Omental fat pad (tissue), 4 donors: ENCODE measurements at places on chromosomes 7 and 10.

DNA sequence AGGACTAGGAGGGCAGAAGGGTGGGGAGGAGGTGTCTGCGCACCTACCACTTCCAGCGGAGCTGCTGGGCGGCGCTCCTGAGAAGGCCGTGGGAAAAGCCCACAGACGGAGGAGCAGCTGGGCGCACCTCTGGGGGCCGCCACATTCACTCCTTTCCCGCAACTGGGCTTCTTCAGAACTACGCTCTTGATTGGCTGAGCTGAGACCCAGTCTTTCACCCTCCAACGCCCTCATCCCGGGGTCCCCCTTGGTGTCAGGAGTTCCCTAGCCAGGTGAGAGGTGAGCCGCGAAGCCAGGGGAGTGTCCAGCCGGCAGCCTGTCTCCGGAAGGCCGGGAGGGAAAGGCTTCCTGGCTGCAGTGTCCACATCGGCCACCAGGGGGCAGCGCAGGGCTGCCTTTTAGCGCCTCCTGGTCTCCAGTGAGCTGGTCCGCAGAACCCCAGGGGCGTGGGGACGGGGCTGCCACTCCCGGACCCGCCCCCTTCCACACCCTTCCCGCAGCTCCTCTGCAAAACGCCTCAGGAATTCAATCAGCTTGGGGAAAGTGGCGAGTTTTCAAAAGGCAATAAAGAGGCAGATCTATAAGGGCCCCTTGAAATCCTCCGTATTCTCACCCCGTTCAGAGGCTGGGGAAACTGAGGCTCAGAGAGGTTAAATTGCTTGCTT lies 98.8 kb downstream of the CHST15 start:
- peak; percentile 82 for DNase-seq

DNA sequence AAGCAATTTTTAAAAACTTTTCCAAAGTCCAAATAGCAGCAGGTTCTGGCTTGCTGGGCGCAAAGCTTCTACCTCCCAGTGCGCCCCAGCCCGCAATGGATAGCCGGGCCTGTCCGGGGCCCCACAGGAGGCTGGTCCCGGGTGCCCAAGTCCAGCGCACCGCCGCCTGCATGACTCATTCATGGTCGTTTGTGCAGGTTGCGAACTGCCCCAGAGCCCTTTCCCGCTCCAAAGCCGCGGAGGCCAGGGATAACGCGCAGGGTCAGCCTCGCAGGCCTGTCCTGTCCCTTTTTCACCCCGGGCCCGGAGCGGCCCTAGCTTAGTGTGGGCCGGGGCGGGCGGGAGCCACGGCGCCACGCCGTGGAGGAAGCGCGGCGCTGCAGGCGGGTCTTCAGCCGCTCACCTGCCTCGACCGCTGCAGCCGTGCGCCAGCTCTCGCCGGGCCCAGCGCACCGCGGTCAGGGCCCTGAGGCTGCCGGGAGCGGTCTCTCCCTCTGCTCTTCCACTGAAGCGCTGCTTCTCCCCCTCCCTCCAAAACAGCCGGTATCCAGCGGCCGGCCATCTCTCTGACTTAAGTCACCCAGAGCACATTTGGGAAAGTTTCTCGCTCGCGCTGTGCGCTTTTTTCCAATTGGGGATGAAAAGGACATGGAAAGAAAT lies 1.7 kb upstream of the EGR2 start:
- DNase-seq = peak; percentile 27

GRCh38 chr10:3077940-3078630 lies 10.7 kb downstream of the PFKP start:
- no peak for DNase-seq

DNA sequence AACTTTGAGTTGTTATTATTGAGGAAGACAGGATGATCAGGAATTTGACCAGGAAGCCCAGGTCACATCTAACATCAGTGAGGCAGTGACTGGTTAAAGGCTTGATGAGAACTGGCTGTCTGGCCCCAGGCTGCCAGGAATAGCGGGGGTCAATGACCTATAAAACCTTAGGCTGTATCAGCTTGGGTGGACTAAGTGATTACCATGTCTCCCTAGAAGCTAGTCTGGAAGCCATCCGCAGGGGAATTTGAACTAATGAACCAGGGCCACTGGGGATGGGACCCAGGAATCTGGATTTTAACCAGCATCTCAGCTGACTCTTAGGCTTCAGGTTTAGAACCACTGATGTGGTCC lies 56.6 kb downstream of the BPGM start:
- no peak for DNase-seq

GRCh38 chr7:126411032-126411820 lies 841.5 kb downstream of the GRM8 start:
- no peak for DNase-seq

DNA sequence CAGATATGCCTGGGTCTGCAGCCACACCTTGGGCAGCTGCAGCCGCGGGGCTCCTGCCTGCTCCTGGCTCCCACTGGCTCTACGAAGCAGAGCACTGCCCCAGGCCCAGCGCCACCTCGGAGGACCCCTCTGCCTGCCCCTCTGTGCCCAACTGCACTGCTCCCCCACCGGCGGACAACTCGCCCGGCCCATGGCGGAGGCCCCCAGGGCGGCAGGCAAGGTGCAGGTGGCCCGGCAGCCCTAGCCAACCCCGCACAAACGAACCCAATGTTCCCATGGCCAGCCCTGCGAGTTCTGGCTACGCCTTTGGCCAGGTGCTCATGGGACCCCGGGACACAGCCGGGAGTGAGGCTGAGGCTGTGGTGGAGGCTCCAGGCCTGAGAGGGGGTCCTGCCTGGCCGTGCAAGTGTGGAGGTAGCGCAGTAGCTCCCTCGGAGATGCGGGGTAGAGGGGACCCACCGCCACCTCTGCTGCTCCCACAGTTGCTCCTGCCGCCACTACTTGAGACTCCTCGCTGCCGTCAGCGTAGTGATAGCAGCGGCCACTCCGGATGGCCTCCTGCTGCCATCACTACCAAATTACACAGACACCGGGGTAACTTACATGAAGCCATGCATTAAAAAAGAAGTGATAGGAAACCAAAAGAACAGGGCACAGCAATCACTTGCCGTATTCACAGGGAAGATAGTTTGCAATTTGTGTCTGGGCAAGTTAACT lies 97.3 kb upstream of the SP4 start:
- DNase-seq = no peak

- DNase-seq = no peak
These were observed 7.5 kb upstream of the SND1 start for GRCh38 chr7:127644484-127644883.

DNA sequence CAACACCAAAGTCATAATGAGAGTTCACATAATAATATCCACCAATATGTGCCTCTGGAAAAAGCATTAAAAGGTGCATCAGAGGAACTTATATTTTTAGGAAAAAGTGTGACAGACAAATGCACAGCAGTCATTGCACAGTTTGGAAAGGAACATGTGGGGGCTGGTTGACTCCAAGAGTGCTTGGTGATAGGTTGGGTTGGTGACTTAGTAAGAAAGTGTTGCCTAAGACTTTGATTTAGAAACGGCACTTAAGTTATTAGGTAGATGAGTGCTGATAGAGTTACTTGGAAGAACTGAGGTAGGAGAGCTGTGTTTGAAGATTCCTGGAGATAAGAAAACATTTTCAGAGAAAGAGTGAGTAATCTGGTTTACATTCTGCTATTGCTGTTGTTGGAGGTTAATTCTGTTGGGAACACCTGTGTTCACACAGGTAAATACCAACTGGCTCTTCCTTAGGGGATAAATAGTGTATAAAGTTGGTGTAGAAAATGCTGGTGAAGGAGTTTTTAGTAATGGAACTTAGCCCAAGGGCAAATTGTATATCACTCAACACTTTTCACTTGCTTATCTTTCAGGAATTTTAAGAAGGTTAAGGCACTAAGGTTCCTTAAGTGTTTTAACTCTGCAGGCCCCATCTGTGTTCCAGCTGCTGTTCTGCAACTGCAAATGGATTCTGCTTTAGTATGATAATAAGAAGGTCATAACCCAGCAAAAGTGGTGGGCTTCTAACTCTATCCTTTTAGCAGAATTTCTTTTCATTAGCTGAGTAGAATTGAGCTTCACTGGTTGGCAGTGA lies 196.1 kb downstream of the NSUN6 start:
- no peak for DNase-seq

- DNase-seq = no peak
These were observed 105.8 kb downstream of the EXOC4 start for GRCh38 chr7:133358708-133359107.

DNA sequence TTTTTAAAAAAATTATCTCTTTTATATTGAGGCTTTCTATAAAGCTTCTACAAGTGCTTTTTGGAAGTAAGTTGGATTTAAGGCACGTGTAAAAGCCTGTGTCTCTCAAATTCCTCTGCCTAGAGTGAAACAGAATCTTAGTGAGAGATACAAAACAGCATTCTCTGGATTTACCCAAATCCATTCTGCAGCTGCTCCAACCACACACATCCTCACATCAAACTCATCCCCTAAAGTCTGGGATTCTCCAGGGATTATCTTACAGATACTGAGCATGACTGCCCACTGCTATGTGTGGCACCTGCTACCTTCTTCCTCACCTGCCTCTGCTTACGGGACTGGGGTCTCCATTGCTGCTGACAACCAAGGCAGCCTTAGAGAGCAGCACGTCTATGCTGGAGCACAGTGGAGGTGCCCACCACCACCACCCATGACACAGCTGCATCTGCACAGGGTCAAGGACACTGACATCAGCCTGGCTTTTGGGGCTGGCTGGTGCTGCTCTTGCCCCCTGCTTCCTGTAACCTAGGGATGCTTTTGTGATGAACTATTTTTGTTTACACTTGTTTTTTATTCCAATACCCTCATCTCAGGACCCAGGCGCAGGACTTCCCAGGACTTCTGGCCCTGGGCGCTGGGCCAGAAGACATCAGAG lies 139.2 kb upstream of the NAMPT start:
- DNase-seq = no peak

- DNase-seq = no peak
These were observed 40.2 kb upstream of the SYPL1 start for GRCh38 chr7:106152313-106152665.

DNA sequence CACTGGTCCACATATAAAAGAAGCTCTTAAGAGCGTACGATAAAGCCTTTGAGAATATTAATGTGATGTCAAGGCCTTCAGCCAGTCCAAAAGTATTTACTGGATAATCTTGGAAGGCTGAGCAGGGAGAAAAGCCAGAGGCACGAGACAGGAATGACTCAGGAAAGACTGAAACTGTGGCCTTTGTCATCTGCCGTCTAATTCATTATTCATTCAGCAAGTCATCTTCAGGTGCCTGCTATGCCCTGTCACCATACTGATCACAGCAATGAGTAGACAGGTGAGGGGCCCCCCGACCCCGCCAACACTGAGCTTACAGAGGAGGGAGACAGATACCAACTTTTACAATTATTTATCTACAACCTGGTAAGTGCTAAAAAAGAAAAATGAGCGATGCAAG lies 78.9 kb downstream of the VOPP1 start:
- DNase-seq = no peak

- DNase-seq = no peak
These were observed 50.1 kb upstream of the ADRB1 start for GRCh38 chr10:113993489-113993991.
